ENCODE measurements at places on chromosomes 13 and 19.

GRCh38 chr19:3684054-3684816 lies 16.0 kb downstream of the PIP5K1C start:
- DNase-seq: no peak

DNA sequence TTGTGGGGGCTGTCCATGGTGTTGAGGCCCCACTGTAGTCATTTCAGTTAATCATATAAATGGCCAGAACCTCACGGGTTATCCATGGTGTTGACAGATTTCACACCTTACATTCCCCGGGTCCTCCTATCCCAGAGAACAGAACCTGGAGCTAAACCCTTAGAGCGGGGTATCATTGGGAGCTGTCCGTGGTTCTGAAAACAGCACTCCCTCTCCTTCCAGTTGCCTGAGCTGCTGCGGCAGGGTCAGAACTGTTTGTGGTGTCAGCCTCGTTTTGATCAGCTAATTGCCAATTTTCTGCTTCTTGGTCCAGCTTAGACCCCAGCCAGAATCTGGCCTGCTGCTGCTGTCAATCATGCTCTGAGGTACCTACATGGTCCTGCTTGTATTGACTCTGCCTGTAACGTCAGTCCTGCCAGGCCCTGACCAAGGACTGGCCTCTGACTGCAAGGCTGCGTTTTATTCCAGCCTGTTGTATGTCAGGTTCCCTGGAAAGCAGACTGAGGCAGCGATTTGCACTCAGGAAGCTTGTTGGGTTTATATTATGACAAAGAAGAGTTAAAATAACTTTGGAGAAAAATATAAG lies 55.8 kb upstream of the KCTD15 start:
- no peak for DNase-seq

GRCh38 chr19:46537136-46538097 lies 41.8 kb upstream of the PNMA8B start:
- DNase-seq: peak; percentile 74

GRCh38 chr19:50419580-50420035 lies 870 bp downstream of the SPIB start:
- DNase-seq: no peak

DNA sequence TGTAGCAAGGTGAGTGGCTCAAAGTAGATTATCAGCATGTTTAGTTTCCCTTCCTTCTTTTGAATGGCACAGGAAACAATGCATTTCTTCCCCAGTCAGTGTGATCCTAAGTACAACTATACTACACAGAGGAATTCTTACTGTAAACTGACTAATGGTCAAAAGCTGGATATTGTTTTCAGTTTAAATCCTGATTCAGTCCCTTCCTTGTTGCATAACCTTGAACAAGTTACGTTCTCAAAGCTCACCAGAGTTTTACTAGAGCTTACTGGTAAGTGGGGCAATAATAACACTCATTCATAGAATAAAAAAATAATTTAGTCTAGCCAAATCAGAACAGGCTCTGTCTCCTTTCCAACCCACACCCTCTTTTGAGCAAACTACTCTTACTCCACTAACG lies 180.1 kb downstream of the POSTN start:
- DNase-seq: no peak

- peak; percentile 96 for DNase-seq
Measured at GRCh38 chr19:47035127-47036096, 13.0 kb downstream of the TMEM160 start.

DNA sequence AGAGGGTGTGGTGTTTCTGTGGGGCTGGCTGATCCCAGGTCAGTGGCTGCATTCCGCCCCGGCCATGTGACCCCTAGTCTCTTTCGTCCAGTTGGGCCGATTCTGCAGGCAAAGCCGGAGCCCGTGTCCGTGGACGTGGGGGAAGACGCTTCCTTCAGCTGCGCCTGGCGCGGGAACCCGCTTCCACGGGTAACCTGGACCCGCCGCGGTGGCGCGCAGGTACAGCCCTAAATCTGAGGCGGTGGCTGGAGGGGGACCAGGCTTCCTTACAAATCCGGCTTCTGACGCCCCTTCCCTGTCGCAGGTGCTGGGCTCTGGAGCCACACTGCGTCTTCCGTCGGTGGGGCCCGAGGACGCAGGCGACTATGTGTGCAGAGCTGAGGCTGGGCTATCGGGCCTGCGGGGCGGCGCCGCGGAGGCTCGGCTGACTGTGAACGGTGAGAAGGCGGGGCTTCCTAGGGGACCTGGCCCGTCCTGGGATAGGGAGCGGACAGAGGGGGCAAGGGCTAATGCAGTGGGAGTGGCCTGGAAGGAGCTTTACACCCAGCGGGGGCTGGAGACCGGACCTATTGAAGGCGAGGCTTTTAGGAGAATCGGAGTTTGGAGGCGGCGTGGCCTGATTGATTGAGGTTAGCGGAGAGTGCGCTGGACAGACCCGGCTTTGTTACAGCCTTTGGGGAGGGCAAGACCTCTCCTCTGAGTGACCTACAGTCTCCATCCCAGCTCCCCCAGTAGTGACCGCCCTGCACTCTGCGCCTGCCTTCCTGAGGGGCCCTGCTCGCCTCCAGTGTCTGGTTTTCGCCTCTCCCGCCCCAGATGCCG lies 4.3 kb downstream of the KIRREL2 start:
- no peak for DNase-seq

DNA sequence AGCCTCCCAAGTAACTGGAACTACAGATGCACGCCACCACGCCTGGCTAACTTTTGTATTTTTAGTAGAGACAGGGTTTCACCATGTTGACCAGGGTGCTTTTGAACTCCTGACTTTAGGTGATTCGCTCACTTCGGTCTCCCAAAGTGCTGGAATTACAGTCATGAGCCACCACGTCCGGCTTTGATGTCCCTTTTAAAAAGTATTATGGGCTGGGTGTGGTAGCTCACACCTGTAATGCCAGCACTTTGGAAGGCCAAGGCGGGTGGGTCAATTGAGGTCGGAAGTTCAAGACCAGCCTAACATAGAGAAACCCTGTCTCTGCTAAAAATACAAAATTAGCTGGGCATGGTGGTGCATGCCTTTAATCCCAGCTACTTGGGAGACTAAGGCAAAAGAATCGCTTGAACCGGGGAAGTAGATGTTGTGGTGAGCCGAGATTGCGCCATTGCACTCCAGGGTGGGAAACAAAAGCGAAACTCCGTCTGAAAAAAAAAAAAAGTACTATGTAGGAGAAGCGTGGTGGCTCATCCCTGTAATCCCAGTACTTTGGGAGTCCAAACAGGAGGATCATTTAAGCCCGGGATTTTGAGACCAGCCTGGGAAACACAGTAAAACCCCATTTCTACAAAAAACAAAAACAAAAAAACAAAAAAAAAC lies 22.8 kb upstream of the ERVV-1 start:
- no peak for DNase-seq

GRCh38 chr19:54458648-54459281 lies 4.8 kb downstream of the LENG9 start:
- DNase-seq: no peak

DNA sequence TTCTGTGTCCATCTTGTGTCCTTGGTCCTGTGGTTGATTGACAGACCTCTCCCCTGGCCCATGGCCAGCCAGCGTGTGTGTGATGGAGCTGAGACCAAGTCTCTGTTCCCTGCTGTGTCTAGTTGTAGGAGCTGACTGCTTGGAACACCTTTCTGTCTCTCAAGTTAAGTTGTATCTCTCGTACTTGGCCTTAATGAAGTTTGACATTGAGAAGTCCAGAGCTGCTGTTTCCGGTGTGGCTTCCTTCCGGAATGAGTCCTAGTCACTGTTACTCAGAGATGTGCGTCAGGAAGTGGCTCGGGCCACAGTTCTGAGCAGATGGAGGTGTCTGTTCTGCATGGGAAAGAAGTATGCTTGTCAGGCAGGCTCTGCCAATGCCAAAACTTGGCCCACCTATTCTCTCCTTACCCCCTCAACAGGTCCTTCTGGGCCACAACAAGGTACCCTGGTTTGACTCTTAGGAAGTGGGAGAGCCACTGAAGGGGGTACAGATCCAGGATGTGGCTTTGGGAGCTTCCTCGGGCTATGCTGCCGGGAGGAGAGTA lies 54.3 kb downstream of the GATAD2A start:
- DNase-seq: peak; percentile 60
